ENCODE measurements at places on chromosomes 6 and 20.

DNA sequence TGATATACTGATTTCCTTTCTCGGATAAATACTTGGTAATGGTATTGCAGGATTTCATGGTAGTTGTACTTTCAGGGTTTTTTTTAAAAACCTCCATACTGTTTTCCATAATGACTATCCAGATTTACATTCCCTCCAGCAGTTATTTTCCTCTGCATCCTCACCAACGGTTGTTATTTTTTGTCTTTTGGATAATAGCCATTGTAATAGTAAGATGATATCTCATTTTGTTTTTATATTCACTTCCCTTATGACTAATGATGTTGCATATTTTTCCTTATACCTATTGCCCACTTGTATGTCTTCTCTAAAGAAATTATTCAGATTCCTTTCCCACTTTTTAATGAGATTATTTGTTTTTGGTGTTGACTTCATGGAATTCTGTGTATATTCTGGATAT, 231.0 kb downstream of the MEI4 start:
- no peak for DNase-seq

DNA sequence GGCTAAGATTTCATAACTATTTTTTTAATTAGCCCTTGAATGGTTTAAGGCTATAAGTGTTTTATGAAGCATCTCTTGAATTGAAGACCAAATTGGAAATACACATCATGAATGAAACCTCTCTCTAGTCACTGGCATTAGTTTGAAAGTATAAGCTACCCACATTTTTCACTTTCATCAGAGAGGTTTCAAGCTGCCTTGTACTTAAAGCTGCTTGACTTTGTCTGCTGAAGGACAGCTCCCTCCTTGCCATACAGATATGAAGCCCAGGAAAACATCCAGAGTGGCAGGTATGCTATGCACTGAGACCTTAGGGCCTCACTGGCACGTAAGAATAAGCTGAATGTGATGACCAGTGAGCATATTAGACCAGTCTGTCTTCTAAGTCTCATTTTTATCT, 62.7 kb downstream of the ELOVL2 start:
- no peak for DNase-seq

DNA sequence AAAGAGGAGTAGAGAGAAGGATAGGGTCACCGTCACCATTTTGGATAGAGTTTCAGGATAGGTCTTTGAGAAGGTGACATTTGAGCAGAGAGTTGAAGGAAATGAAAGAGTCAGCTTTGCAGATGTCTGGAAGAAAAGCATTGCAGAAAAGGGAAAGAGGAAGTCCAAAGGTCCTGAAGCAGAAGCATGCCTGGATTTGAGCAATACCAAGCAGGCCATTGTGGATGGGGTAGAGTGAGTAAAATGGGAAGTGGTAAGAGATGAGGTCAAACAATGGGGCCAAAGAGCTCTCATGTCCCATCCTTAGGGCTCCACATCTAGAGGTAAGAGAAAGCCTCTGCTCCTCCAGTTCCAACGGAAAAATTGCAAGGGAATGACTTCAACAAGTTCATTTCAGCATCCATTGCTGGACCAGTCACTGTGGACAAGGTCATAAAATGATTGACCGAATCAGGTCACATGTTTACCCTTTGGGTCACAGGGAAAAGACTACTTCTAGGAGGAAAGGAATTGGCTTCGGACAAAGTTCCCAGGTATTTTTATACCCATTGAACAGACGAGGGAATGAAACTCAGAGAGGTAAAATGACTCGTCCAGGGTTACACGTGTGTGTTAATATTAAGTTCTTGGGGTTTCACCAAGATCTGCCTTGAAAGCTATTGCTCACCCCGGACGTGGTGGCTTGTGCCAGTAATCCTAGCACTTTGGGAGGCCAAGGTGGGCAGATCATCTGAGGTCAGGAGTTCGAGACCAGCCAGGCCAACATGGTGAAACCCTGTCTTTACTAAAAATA, 6.6 kb upstream of the SAMHD1 start:
- no peak for DNase-seq

- no peak for DNase-seq
Measured at GRCh38 chr6:153103319-153103655, 27.8 kb downstream of the RGS17 start.

- DNase-seq, result no peak
Measured at GRCh38 chr20:32354592-32355416, 3.3 kb upstream of the ASXL1 start.

- no peak for DNase-seq
Measured at GRCh38 chr6:161191671-161192070, 82.2 kb downstream of the AGPAT4 start.

All from AG20443 (cell line).